ENCODE measurements at places on chromosomes 16 and 17.

- no peak for DNase-seq
Measured at GRCh38 chr17:64614266-64615027, 47.7 kb downstream of the SMURF2 start.

DNA sequence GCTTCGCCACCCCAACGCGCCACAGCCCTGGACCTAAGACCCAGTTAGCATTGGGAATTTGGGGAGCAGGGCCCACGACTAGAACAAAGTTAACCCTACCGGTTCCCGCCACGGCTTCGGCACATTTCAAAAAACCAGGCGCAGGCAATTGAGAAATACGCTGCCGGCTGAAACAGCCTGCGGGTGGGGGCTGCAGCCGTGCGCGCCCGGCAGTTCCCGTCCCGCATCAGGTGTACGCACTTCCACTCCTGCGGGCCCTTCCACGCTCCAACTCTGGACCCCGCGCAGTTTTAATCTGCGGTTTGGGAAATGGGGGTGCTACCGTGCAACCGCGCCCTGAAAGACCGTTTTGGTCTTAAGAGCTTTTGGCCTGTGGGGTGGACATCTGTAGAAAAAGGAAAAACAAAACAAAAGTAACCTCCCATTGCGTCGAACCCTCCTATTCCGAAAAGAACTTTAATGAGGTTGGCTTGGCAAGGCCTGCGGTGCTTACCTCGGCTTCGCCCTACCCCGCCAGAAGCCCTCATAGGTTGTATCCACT lies 7.1 kb downstream of the IRX5 start:
- peak; percentile 32 for DNase-seq

DNA sequence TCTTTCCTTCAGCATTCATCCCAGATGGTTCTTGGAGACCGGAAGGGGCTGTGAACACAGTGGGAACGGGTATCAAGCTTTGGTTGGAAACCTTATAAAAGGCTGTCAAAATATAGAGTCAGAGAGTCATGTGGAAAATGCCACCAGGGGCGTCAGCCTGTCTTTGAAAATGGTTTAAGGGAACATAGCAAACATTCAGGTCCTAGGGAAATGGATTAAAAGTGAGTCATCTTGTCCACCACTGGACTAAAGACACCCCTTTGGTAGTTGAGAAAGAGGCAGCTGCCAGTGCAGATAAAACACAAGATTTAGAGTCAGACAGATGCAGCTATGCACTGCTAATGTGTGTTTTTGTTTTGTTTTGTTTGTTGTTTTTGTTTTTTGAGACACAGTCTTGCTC lies 47.8 kb upstream of the BCO1 start:
- DNase-seq: peak; percentile 15

DNA sequence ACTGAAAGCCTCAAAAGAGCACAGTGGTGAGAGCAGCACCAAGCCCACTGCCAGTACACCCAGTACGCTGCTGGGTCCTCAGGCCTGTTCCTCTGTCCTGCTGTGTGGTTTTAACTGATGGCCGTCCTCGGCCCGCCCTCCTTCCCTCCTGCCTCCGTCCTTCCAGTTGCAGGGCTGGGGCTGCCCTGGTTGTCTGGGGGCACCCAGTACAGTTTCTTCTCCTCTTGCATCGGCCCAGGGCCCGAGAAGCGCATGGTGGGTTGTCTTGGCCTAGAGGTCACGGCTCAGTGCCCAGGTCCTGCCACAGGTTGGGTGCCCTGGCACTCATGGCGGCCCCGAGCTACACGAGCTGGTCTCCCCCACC lies 70.8 kb upstream of the KCTD5 start:
- DNase-seq: no peak

DNA sequence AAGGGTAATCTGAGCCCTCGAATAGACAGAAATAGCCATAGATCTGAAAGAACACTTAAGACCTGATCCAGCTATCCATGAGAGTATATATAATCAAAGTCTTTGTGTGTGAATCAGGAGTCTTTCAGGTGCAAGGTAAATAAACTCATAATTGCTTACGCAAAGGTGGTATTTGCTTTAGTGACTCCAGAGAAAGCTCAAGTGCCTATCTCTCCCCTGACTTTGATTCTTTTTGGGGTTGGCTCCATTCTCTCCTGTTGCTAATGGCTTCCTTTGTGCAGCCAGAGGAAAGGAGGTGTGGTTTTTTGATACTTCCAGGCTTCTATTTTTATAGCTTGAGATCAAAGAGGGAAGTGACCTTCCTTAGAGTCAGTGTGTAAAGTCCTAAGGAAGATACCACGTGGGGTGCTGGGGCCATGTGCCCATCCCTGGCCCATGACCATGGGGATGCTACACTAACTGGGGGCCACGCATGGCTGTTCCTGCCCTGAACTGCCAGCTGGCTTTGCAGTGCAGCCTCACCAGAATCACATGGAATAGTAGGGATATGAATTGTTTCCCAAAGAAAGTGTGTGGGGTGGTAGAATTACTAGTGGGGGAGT lies 45.8 kb downstream of the TENT4B start:
- DNase-seq: no peak

DNA sequence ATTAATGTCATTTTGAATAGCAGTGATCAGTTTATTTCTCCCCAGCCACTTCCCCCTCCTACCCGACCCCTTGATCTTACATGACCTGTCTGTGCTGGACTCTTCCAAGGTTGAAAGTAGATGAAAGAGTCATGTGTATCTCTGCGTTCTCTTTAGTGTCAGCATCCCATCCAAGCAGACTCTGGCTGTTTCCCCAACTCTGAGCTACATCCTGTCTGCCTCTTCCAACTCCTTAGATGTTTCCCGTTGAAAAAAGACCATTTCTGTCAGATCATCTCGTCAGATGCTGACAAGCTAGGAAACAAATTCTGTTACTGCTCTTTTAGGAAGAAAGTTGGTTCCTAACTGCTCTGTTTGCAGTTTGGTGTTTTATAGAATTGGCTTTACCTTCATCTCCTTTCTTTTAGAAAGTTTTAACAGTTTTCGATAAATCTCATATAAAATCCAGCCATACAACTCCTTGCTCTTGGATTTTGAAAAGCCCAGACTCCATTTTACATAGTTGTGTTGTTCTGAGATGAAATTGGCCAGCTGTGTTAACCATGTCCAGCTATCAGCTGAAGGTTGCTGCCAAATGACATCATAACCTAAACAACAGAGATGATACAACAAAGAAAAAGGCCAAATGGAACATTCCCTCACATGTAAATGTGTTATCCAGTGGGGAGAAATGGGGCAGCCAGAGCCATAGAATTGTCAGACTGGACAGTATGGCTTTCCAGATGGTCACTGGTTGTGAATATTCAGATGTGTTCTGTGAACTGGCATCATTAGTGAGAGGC lies 43.5 kb downstream of the CYB561 start:
- DNase-seq: no peak

- DNase-seq: no peak
Measured at GRCh38 chr17:17944743-17945142, 27.5 kb downstream of the TOM1L2 start.

DNA sequence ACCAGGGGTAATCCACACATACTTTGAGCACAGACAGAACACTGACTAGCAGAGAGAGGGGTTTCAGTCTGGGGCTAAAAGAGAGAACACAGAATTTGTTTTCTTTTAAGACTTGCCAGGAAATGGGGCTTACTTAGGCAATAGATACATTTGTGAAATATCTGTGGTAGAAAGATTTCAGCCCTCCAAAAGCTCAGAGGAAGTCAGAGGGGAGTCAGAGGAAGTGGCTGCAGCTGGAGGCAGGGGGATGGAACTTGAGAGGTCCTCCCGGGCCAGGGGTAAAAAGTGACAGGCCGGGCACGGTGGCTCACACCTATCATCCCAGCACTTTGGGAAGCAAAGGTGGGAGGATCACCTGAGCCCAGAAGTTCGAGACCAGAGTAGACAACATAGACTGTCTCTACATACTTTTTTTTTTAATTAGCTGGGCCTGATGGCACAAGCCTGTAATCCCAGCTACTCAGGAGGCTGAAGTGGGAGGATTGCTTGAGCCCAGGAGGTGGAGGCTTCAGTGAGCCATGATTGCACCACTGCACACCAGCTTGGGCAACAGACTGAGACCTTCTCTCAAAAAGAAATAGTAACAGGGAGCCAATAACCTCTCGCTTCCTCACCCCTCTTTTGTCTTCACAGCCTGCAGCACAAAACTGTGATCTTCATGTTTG lies 49.9 kb downstream of the NLRC5 start:
- peak; percentile 68 for DNase-seq

- no peak for DNase-seq
Measured at GRCh38 chr16:4038448-4038847, 77.8 kb downstream of the ADCY9 start.

GRCh38 chr16:67977005-67977404 lies 3.3 kb downstream of the DPEP3 start:
- DNase-seq: no peak

DNA sequence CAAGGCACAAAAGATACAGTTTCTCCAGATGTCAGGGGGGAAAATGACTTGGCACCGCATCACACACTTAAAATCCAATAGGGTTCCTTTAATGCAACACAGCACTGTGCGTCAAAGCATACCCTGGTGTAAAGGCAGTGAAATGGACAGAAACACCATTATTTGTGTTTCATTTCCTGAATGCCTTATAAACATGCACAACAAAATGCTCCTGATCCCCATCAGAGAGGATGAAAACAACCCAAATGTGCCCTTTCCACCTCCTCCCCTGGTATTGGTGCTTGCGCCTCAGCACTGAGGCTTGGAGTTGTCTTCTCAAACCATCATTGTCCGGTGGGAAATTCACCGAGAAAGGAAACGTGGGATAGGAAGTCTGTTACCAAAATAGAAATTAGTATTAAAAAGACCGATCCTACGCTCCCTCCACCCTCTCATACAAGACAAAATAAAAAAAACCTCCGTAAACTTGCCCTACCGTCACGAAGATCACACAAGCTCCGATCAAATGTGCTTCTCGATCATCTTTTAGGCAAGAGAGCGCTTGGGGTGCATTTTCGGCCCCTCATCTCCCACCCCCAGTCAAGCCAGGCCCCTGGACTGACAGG lies 722 bp downstream of the CDC27 start:
- peak; percentile 45 for DNase-seq

GRCh38 chr16:73973174-73973573 lies 323.4 kb upstream of the PSMD7 start:
- no peak for DNase-seq

DNA sequence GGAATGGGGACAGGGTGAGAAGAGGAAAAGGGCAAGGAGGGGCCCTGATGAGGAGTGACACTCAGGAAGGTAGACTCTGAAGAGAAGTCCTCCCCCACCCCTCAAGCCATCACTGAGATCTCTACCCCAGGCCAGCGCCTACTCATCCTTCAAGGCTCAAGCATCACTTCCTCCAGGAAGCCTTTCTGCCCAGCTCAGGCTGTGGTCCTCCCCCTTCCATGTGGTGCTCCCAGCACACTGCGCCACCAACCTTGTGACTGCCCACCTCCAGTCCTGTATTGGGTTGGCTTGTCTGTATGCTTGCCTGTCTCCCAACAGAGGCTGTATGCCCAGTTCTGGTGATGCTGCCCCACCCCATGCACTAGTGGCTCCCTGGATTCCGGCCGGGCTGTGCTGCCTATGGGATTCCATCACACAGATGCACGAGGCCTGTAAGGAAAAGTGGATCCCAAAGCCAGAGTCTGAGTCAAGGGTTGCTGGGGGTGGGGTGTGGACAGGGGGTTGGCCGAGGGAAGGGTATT lies 19.8 kb upstream of the ZFP90 start:
- no peak for DNase-seq

DNA sequence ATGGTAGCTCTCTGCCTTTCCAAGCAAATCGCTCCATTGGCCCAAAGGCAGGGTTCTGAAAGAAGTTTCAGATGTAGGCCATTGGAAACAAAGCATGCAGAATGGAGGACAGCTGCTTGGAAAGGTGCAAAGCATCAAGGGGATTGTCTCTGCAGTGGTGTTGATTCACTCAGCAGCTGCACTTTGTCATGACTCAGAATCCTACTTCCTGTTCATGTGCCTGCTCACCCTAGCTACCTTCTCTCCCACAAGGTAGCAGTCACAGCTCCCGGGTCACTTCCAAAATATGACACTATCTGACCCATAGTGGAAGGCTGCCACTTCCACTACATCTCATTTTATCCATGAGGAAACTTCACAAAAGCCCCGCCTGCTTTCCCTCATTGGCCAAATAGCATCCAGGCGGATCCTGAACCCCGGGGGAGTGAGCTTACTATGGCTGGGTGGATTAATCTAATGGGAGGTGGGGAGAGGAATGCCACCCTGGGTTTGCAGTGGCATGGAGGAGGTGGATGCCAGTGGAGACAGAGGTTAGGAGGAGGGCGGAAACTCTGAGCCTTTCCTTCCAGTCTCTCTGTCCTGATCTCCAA lies 74.7 kb upstream of the NKD1 start:
- peak; percentile 37 for DNase-seq

GRCh38 chr17:80839970-80840369 lies 151.7 kb upstream of the CHMP6 start:
- DNase-seq: no peak

DNA sequence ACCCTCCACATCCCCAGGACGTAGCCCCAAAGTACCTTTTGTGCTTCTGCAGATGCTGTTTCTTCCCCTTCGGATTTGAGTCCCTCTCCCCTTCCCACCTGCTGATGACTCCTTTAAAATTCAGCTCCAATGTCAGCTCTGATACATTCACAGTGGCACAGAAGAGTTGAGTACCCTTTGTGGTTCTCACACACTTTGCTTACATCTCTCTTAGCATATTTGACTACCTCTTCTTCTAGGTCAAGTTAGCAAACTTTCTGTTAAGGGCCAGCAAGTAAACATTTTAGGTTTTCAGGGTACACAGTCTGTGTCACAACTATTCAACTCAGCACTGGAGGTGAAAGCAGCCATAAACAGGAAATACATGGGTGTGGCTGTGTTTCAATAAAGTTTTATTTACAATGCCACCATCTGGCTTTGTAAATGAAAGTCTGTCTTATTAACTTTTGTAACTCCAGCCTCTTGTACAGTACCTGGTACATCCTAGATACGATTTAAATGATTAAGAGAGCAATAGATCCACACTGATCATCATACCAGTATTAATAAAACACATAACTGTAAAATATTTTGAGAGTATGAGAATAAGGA lies 161.7 kb downstream of the SOX9 start:
- DNase-seq: no peak

DNA sequence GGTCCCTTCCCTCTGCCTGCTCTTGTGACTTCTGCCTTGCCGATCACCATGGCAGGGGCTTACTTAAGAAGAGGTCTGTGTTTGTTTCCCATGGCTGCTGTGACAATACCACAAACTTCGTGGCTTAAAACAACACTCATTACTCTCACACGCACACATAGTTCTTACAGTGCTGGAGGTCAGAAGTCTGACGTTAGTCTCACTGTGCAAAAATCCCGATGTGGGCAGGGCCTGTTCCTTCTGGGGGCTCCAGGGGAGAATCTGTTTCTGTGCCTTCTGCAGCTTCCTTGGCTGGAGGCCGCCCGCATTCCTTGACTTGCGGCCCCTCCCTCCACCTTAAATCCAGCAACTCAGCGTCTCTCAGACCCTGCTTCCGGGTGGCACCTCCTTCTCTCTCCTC lies 249.2 kb upstream of the GSE1 start:
- DNase-seq: no peak

- DNase-seq: no peak
Measured at GRCh38 chr16:51538707-51539498, 387.8 kb upstream of the SALL1 start.

- no peak for DNase-seq
Measured at GRCh38 chr17:5640726-5641125, 56.4 kb upstream of the NLRP1 start.

GRCh38 chr16:49788986-49789385 lies 66.9 kb downstream of the ZNF423 start:
- no peak for DNase-seq

- DNase-seq: no peak
Measured at GRCh38 chr16:48146710-48147109, 9.1 kb downstream of the ABCC12 start.

All from common myeloid progenitor, CD34-positive (primary cell).